ENCODE measurements at places on chromosomes 2 and 18.

- DNase-seq = no peak
These were observed 19.5 kb upstream of the ERCC3 start for GRCh38 chr2:127313406-127313805.

- peak; percentile 44 for DNase-seq
These were observed 129.2 kb downstream of the ALPK2 start for GRCh38 chr18:58499527-58500221.

DNA sequence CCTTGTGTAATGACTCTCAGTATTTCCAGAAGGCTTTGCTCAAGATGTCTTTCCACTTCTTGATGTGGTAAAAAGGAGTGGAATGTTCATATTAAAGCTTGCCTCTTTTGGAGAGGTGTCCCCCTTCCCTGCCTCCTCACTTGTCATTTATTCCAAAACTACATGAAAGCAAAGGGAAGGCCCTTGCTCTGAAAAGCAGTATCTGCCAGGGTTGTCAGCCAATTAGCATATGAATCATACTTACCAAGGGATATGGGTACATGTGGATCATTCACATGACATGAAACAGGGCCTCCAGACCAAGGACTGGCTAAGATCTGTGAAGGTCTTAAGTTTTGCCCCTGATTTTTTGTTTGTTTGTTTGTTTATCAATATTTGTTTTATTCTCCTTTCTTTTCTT is 31.3 kb downstream of the ANXA4 start:
- no peak for DNase-seq

DNA sequence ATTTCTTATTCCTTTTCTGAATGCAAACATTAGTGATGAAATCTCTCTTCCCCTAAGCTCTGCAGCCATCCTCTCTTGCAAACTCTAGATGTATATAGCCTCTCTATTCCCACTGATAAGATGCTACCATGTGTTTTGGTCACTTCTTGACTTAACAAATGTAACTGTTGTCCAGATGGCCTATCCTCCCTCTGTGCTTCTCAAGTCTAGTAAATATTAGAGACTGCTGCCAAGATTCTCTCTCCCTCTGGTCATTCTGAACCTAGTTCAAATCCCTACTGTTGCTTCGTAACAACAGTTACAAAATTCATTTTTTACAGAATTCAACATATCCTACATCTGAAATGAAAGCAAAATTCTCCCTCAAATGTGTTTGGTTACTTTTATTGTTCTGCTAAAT is 156.6 kb downstream of the TXNL1 start:
- DNase-seq = no peak

GRCh38 chr2:217851191-217852020 is 151.4 kb downstream of the TNS1 start:
- DNase-seq = no peak

DNA sequence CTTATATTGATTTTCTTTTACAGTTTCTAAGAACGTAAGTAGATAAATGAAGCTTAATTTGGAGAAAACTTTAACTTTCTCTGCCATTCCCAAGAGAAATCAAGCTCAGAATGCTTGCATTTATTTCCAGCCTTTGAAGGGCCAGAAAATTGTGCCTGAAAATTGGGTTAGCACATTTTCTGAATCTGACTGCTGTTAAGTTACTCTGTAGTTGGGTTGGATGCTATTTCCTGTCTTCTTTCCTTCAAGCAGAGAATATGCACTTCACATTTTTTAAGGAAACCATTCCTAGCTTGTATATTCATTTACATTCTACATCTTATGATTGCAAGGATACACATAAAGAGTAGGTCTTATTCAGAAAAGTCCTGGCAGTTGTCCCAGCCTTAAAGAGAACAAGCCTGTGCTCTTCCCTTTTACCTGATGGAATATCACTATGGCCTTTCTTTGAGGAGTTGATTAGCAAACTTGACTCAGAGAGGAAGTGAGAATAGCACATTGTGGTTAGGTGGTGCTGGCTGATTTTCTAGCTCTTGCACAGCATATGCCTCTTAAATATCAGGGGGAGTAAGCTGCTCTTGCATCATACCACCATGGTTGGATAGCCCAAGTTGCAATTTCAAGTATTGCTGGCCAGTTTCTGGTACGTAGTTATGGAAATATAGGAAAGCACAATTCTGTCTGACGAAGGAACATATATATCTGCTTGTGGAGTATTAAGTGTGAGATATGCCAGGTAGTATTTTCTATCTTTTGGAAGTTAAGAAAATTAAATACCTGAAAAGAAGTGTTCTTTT is 133.7 kb downstream of the COMMD1 start:
- no peak for DNase-seq

- DNase-seq = no peak
These were observed 8.3 kb upstream of the IL1R2 start for GRCh38 chr2:101983486-101983885.

DNA sequence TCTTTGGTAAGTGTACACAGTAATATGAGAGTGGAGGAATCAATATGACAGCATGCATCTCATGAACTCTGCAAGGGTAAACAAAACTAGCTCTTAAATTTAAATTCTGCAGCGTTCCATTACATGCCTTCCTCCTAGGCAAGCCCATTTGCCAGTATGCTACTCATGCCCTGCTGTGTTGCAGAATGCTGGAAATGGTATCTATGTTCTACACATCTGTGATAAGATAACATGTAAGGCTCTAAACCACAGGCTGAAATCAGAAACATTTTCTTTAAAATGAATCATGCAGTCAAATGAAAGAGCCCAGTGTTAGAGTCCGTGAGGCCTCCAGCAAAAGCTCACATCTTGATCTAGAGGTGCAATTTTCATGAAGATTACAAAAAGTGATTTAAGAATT is 112.8 kb upstream of the FN1 start:
- DNase-seq = no peak

DNA sequence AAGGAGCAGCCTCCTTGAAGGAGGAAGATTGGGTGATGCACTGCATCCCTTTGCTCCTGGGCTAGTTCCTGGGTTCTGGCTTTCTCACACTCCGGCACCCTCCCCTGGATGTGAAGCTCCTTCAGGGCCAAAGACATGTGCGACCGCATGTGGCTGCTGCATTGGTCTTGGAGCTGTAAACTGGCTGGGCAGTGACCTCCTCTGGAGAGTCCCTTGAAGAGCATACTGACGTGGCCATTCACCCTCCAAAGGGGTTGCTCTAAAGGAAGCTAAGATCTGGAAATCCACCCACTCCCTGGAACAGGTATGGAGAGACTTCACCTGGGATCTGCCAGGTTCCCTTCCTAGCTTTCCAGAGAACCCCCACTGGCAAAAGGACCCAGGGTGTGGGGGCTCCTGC is 62.1 kb downstream of the TMEM17 start:
- no peak for DNase-seq

GRCh38 chr2:70121627-70122372 is 34.5 kb downstream of the PCBP1 start:
- DNase-seq = peak; percentile 51

DNA sequence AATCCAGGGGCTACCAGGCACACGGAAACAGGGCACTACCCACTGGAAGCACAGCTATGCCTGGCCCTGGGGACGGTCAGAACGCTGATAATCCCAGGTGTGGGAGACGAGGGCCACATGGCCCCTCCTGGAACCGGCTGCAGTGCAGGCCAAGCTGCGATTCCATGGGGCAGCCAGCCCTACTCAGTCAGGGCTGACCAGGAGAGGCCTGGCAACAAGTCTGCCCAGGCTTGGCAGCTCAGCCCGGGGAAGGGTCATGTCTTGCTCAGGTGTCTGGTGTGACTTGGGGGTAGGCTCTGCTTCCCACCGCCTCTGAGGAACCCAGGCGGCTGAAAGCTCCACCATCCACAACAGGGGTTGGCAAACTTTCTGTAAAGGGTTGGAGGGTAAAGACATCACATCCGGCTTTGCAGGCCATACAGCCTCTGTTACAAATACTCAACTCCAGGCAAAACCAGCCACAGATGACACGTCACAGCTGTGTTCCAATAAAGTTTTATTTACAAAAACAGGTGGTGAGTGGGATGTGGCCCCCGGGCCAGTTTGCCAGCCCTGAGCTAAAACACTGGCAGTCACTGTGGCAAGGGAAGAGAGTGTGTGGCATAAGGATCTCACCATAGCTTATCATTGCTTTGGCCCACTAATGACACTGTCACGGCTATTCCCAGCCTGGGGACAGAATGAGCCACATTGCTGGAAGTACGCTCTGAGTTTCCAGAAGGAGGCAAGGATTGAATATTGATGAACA is 85.2 kb downstream of the NDUFA10 start:
- no peak for DNase-seq

DNA sequence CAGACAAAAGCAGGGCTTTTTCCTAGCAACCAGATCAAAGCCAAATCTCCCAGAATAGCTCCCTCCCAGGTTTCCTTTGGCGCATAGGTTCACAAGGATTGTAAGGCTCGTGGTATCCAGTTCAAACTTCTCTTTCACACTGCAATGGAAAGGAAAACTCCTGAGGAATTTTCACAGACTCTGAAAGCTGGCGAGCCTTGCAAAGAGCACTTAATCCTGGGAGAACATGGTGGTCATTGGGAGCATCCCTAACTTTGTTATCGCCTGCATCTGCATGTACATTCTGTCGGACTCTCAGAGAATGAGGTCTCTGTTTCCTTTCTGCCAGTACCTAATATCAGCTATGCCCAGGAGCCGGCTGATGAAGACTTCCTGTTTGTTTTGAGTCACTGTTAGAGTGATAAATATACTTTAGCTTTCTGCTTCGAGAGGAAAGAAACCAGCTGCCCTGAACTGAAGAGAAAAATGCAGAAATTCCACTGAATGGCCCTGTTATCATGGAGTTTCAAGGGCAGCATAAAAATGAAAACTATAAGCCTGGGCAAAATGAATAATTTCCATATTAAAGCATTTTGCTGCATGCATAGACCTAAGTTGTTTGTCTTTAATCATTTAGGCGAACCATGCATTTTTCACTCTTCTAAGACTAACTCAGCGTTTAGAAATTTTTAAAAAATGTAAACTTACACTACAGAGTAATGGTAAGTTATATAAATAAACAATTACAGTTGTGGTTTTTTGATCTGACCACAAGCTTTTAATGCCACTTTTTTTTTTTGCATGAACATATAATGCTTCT is 76.4 kb upstream of the ZEB2 start:
- peak; percentile 55 for DNase-seq

DNA sequence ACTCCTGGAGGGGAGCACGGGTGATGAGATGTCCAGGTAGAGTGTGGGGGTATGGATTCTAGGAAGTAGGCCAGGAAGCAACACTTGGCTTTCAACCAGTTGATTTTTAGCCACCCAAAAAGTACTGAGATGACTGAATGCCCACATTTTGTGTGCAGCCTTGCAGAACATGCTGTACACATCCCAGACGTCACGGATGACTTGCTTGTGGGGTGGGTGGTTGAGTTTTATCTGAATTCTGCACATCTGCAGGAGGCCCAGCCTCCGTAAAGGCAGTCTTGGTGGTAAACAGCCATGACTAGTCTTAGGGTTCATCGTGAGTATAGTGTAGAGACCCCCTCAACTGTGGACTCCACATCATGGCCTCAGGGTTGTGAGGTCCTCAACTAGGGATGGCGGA is 53.3 kb upstream of the CCDC195 start:
- DNase-seq = no peak

- no peak for DNase-seq
These were observed 170.0 kb upstream of the STK17B start for GRCh38 chr2:196341277-196341841.

- DNase-seq = no peak
These were observed 1.7 kb downstream of the OBSL1 start for GRCh38 chr2:219569635-219570034.

GRCh38 chr2:109201465-109202327 is 72.7 kb downstream of the SH3RF3 start:
- DNase-seq = no peak

- no peak for DNase-seq
These were observed 19.7 kb downstream of the IAH1 start for GRCh38 chr2:9494081-9494480.

DNA sequence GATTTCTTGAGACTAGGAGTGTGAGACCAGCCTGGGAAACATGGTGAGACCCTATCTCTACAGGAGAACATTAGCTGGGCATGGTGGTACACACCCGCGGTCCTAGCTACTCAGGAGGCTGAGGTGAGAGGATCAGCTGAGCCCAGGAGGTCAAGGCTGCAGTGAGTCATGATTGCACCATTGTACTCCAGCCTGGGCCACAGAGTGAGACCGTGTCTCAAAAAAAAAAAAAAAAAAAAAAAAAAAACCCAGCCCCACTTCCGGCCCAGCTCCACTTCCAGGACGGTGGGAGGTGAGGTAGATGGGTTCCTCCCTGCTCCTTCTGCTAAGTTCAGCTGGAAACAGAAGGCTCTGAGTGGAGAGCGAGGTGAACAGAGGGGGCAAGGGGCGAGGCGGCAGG is 41.4 kb upstream of the NFATC1 start:
- no peak for DNase-seq

DNA sequence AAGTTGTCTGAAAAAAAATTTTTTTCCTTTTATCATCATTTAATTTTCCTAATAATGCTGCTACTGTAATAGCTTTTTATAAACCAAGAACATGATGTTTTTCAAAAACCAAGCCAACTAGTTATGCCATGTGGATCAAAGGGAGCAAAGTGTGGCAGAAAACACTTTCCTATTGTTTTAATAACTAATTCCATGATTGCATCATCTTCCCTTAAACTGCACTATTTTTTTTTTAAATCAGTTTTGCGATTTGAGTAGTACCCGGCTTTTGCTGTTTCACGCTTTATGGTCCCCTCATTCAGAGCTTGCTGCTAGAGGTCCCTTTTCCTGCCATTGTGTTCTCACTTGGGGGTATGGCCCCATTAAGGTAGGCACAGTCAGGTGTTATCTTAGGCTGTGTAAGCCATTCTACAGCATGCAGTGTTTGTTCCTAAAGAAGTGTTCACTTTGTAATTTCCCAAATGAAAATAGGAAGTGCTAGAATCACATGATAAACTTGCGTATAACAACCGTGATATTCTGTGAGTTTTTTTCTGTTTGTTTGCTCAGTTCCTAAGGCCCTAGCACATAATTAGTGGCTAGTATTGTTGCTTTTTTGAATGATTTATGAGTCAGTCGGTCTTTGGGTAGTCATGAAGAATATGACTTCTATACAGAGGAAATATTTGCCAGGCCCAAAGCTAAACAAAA is 225.8 kb downstream of the PTGR3 start:
- DNase-seq = no peak

DNA sequence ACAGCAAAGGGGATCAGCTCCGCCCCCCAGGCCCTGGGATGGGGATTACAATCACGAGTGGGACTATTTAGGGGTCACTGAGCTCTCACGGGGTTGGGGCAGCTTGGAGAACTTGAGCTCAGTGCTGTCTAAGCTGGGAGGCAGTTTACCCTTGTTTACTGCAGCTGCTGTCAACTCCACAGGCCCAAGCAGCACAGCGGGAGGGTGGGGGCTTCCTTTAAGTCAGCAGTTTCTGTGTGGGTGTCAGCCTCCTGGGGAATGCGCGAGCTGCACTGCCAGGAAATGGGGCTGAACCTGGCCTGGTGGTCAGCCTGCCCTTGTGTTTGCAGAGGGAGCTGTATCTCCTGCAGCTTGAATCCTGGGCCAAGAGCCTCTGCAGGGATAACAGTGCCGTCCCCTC is 29.8 kb downstream of the TOGARAM2 start:
- peak; percentile 32 for DNase-seq

GRCh38 chr18:58726671-58727070 is 55.4 kb downstream of the MALT1 start:
- DNase-seq = no peak

- no peak for DNase-seq
These were observed 144.7 kb downstream of the PMAIP1 start for GRCh38 chr18:60044290-60045006.

- peak; percentile 34 for DNase-seq
These were observed 279.5 kb downstream of the AGAP1 start for GRCh38 chr2:235773188-235773928.

GRCh38 chr2:133270550-133270949 is 297.7 kb downstream of the NCKAP5 start:
- DNase-seq = no peak

Data from neural progenitor cell (in vitro differentiated cells).